ENCODE measurements at places on chromosomes 7 and 10.

- H3K27ac ChIP-seq: no peak overlapping the region
- peaks cover 1% of the 10 kb centered on the region for H3K4me1 ChIP-seq
- H3K36me3 ChIP-seq: no peaks in the 10 kb centered on the region
- H3K4me3 ChIP-seq: no peak overlapping the region
- DNase-seq: peak; percentile 49
These were observed 46.3 kb upstream of the ELMO1 start for GRCh38 chr7:37494926-37495325.

- no peaks in the 10 kb centered on the region for H3K4me1 ChIP-seq
- no peaks in the 10 kb centered on the region for H3K36me3 ChIP-seq
- no peak overlapping the region for H3K4me3 ChIP-seq
- no peak overlapping the region for H3K27ac ChIP-seq
These were observed 86.4 kb downstream of the MYL10 start for GRCh38 chr7:101542527-101543241.

GRCh38 chr10:18498998-18499397, 152.4 kb downstream of the NSUN6 start:
- H3K4me1 ChIP-seq: no peaks in the 10 kb centered on the region
- no peak overlapping the region for H3K27ac ChIP-seq
- no peak overlapping the region for H3K4me3 ChIP-seq
- H3K36me3 ChIP-seq: no peaks in the 10 kb centered on the region

- no peak overlapping the region for H3K4me3 ChIP-seq
- DNase-seq: peak; percentile 33
- no peaks in the 10 kb centered on the region for H3K36me3 ChIP-seq
- H3K27me3 ChIP-seq: no peaks in the 10 kb centered on the region
These were observed 56.8 kb downstream of the DYNC1I1 start for GRCh38 chr7:95828824-95829790.

DNA sequence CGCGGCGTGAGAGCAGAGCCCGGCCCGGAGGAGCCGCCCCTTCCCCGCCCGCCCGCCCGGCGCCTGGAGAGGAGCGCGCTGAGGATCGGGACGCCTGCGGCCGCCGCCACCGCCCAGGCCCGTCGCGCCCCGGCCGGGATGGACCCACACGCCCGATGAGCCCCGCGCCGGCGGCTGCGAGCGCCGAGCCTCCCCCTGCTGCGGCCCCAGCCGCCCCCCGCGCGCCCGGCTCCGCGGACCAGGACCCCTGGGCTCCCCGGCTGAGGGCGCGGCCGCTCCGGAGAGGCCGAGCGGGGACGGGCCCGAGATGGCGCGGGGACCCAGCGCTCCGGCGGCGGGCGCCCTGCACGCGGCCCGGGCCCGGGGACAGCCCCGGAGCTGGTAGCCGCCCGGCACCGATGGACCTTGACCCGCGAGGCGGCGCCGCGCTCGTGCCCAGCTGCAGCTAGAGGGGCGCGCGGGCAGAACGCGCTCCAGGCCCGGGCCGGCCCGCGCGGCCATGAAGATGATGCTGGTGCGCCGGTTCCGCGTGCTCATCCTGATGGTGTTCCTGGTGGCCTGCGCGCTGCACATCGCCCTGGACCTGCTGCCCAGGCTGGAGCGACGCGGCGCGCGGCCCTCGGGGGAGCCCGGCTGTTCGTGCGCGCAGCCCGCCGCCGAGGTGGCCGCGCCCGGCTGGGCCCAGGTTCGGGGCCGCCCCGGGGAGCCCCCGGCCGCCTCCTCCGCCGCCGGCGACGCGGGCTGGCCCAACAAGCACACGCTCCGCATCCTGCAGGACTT, 520 bp downstream of the FAM20C start:
- H3K27me3 ChIP-seq: no peaks in the 10 kb centered on the region
- peak overlapping the region; percentile 64 for H3K4me3 ChIP-seq
- H3K36me3 ChIP-seq: peaks cover 9% of the 10 kb centered on the region
- peak; percentile 16 for DNase-seq

DNA sequence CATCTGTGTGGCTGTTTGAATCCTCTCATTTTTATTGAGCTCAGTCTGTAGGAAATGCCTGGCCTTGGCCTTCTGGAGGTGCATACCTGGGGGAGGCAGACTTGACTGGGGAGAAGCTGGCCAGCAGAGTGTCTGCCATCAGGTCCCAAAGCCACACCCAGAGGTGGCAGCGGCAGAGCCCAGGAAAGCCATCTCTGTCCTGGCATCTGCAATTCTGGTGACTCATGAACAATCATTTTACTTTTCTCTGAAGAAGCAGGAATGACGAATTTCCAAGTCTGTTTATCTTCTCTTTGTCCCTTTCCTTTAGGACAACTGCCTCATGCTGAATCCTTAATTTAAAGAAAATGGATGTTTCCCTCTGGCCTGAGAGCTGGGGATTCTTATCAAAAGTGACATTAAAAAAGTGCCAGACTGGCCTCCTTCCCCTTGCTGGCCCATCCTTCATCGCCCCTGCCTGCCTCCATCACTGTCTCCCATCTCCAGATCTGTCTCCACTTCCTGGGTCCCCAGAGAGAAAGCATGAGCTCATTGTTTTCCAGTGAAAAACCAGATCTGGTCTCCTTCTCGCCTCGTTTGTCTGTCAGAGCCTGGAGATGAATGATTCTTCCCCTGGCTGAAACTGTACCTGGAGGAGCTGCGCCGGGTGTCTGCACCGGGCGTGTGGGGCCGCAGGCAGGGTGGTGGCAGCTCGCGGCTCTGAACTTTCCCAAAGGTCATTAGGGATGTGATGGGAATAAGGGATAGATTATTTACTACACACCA, 124.5 kb downstream of the TMEM178B start:
- H3K27ac ChIP-seq: no peak overlapping the region
- H3K27me3 ChIP-seq: no peaks in the 10 kb centered on the region
- H3K36me3 ChIP-seq: no peaks in the 10 kb centered on the region
- H3K4me3 ChIP-seq: no peak overlapping the region

- no peak overlapping the region for H3K4me3 ChIP-seq
- H3K36me3 ChIP-seq: no peaks in the 10 kb centered on the region
- no peaks in the 10 kb centered on the region for H3K27me3 ChIP-seq
- H3K27ac ChIP-seq: no peak overlapping the region
- H3K4me1 ChIP-seq: no peaks in the 10 kb centered on the region
These were observed 284.4 kb downstream of the IPMK start for GRCh38 chr10:57983281-57983791.

- peaks cover 3% of the 10 kb centered on the region for H3K4me1 ChIP-seq
- H3K27ac ChIP-seq: no peak overlapping the region
- no peaks in the 10 kb centered on the region for H3K27me3 ChIP-seq
These were observed 128.7 kb downstream of the ELAPOR2 start for GRCh38 chr7:86930554-86931307.

DNA sequence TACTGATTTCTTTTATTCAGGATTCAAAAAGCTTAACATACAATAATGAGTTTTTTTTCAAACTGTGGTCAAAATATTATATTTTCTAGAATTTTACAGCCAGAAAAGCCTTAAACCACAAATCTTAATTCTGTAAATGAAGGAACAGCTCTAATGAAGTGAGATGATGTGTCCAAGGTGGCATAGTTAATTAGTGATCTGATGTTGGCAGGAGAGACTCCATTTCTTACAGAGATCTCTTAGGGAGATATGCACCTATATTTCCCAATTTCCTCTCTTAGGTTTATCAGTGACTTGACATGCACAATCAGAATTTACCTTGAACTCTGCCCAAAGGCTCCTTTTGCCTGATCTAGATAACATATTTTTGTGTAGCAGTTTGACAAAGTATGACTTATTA, 211.1 kb upstream of the ZNF804B start:
- H3K36me3 ChIP-seq: no peaks in the 10 kb centered on the region
- H3K27me3 ChIP-seq: no peaks in the 10 kb centered on the region
- no peak overlapping the region for H3K4me3 ChIP-seq
- H3K27ac ChIP-seq: no peak overlapping the region
- no peak for DNase-seq
- H3K4me1 ChIP-seq: no peaks in the 10 kb centered on the region

GRCh38 chr7:27647489-27647888, 15.2 kb downstream of the HIBADH start:
- no peaks in the 10 kb centered on the region for H3K4me1 ChIP-seq
- H3K27ac ChIP-seq: no peak overlapping the region
- H3K27me3 ChIP-seq: no peaks in the 10 kb centered on the region

DNA sequence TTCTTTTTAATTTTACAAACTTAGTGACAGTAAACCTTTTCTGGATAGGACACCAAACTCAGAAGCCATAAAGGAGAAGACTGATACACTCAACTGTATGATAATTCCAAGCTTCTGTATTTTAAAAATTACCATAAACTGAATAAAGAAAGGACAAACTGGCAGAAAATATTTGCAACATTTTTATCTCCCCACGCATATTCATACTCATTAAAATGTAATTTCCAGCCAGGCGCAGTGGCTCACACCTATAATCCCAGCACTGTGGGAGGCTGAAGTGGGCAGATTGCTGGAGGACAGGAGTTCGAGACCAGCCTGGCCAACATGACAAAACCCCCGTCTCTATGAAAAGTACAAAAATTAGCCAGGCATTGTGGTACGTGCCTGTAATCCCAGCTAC, 67.7 kb downstream of the HIBADH start:
- no peaks in the 10 kb centered on the region for H3K27me3 ChIP-seq
- H3K4me1 ChIP-seq: peaks cover 6% of the 10 kb centered on the region
- H3K4me3 ChIP-seq: no peak overlapping the region
- DNase-seq: no peak
- no peak overlapping the region for H3K27ac ChIP-seq
- no peaks in the 10 kb centered on the region for H3K36me3 ChIP-seq

- no peak overlapping the region for H3K4me3 ChIP-seq
- no peaks in the 10 kb centered on the region for H3K36me3 ChIP-seq
- H3K4me1 ChIP-seq: no peaks in the 10 kb centered on the region
- no peaks in the 10 kb centered on the region for H3K27me3 ChIP-seq
- no peak overlapping the region for H3K27ac ChIP-seq
These were observed 223.7 kb downstream of the MAD1L1 start for GRCh38 chr7:2008936-2009540.

GRCh38 chr7:30463405-30464145, 15.0 kb downstream of the NOD1 start:
- H3K27me3 ChIP-seq: no peaks in the 10 kb centered on the region
- H3K4me1 ChIP-seq: no peaks in the 10 kb centered on the region
- H3K36me3 ChIP-seq: no peaks in the 10 kb centered on the region
- no peak overlapping the region for H3K27ac ChIP-seq

DNA sequence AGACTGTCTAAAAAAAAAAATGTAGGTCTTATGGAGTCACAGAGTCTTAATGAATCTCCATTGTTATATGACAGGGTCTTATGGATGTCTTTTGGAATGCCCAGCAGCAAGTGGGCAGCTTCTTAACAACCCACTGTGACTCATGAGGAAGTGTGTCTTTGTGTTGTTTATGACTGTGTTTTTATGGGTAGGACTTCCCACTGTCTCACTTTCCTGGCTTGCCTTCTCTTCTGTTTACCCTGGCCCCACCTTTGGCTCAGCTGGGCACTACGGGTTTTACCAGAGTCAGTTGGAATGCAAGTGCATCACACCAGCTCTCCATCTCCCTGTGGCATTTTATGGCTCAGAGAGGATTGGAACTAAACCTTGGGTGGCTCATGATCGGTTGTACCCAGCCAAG, 580.5 kb downstream of the AUTS2 start:
- H3K36me3 ChIP-seq: no peaks in the 10 kb centered on the region
- no peak overlapping the region for H3K27ac ChIP-seq
- no peak overlapping the region for H3K4me3 ChIP-seq
- H3K4me1 ChIP-seq: peaks cover 3% of the 10 kb centered on the region

- DNase-seq: no peak
- H3K4me3 ChIP-seq: no peak overlapping the region
- H3K36me3 ChIP-seq: no peaks in the 10 kb centered on the region
These were observed 44.1 kb downstream of the PAPSS2 start for GRCh38 chr10:87703771-87704170.

DNA sequence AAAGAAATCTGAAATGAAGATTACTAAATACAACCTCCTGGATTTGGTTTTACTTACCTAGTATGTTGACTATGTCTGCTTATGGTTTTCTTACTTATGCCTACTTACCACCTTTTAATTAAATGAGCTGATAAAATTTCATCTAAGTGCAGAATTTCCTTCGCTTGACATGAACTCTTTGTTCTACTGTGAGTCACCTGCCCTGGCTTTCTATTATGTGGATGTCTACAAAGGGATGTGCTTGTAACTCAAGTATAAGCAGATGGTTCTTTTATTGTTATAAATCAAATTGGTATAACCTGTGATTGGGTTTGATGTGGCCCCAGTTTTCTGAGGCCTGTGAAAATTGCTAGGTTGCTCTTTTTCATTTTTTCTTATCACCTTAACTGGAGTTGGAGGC, 389.1 kb upstream of the ANKRD30A start:
- H3K27me3 ChIP-seq: no peaks in the 10 kb centered on the region
- no peak overlapping the region for H3K27ac ChIP-seq
- no peak overlapping the region for H3K4me3 ChIP-seq
- DNase-seq: no peak
- H3K4me1 ChIP-seq: no peaks in the 10 kb centered on the region

DNA sequence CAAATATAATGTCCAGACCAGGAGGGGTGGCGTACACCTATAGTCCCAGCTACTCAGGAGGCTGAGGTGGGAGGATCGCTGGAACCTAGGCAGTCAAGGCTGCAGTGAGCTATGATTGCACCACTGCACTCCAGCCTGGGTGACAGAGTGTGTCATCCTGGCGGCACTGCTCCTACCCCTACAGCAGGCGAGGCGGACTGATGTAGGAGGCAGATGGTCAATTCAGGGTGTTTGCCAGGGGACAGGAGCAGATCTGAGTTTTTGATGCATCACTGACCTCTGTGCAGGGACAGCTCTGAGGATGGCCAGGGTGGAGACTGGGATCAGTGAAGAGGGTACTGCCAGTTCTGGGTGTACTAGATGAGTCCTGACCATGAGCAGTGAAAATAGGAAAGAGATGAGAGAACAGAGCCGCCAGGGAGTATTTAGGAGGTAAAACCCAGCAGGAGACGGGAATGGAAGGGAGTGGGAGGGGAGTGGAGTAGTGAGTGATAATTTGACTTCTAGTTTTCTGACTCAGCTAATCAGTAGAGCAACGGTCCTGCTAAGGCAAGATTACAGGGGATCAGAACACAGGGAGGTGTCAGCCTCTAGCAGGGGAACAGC, 75.3 kb downstream of the HIP1 start:
- H3K27ac ChIP-seq: no peak overlapping the region
- peak; percentile 31 for DNase-seq
- H3K27me3 ChIP-seq: no peaks in the 10 kb centered on the region

GRCh38 chr10:120145107-120145506, 252.6 kb downstream of the SEC23IP start:
- no peaks in the 10 kb centered on the region for H3K27me3 ChIP-seq
- no peaks in the 10 kb centered on the region for H3K36me3 ChIP-seq
- H3K4me3 ChIP-seq: no peak overlapping the region
- H3K27ac ChIP-seq: no peak overlapping the region
- no peak for DNase-seq
- no peaks in the 10 kb centered on the region for H3K4me1 ChIP-seq
